ENCODE measurements at places on chromosomes 2 and 18.

GRCh38 chr2:234710066-234710465 is 213.2 kb upstream of the ARL4C start:
- DNase-seq = no peak

- DNase-seq = peak; percentile 71
Observed at GRCh38 chr2:221502270-221503010, 69.7 kb downstream of the EPHA4 start.

- DNase-seq = no peak
Observed at GRCh38 chr2:69116438-69116837, 103.5 kb downstream of the ANTXR1 start.

DNA sequence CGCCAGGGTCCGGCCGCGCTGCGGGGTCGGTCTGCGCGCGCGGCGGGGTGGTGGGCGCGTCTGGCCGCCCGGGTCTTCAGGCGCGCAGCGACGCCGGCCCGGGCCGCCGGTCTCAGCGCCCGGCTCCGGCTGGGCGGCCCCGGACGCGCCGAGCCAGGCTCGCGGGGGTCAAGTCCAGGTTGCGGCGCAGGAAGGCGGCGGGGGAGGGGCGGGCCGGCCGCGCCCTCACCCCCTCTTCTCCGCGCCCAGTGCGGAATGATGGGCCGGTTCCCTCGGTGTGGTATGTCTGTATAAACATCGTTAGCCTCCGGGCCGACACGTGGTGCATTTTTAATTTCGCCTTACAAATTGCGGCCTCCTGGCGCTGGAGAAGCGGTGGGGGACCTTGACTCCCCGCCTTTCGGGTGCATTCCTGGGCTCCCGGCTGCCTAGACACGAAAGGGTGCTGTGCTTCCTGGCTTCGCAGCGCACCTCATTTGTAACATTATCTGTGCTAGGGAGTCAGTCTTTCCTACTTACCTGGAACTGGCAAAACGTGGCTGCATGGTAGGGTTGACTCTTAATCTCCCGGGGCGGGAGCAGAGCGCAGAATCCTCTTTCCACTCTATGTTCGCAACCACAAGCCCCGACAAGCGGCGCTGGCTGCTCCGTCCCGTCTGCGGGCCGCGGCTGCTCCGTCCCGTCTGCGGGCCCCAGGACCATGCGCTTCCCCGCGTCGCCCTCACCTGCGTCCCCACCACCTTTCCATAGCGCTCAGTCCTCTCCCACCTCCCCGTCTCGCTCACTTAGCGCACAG is 69.0 kb downstream of the CTAGE1 start:
- DNase-seq = no peak

- DNase-seq = no peak
Observed at GRCh38 chr2:238155051-238155760, 3.6 kb upstream of the ERFE start.

DNA sequence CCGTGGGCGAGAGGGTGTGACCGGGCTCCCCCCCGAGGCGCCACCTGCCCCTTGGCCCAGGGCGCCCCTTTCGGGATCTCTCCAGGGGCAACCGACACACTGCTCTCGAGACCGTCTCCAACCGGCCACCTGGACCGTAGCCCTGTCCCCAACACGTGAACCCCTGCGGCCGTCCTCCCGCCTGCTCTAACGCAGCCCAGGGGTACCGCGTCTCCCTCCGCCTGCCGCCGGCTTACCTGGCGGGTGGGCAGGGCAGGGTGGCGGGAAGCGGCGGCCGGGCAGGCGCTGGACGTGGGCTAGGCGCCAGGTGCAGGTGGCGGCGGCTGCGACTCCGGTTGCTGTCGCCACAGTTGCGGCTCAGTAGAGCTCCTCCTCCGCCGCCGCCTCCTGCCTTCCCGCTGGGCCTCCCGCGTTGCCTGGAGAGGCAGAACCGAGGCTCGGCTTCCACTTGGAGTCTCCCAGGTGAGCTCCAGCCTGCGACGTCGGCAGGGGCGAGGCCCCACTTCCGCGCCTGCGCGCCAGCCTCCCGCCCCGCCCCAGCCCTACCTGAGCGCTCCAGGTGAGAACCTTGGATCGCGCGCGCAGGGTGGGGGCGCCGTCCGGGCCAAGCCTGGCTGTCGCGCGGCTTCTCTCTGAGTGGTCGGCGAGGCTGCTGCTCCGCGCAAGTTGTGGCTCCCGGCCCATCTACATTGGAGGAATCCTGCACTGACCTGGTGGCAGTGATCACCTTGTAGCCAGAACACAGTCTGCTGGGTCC is at the start of gene GALNT3:
TSS of gene GALNT3 (minus strand) at position 469 of the 757 bp plus-strand sequence. CDS start 23,547 bp downstream, outside the sequence.
- DNase-seq = no peak

GRCh38 chr2:128601298-128602037 is 282.8 kb upstream of the HS6ST1 start:
- DNase-seq = no peak

GRCh38 chr2:85438201-85439024 is 19.9 kb downstream of the SH2D6 start:
- no peak for DNase-seq

- no peak for DNase-seq
Observed at GRCh38 chr18:22303927-22304326, 113.8 kb downstream of the CTAGE1 start.

GRCh38 chr18:63284827-63285733 is 34.5 kb downstream of the BCL2 start:
- no peak for DNase-seq

DNA sequence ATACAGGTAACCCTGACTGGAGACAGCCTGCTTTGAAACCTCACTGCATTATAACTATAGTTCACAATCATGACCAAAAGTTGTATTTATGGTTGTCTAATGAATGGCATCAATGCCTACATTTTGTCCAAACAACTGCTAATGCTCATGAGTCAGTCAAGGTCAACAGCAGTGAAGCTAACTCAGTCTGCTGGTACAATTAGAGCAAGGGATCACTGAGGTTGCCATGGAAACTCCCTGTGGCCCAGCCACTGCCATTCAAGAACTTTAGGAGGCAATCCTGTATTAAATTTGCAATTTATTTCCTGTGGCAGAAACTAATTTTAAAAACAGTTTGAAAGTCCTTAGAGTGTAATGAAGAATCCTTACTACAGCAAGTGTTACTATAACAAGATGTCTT is 185.1 kb upstream of the SMAD7 start:
- DNase-seq = no peak

- no peak for DNase-seq
Observed at GRCh38 chr18:45412577-45412976, 202.7 kb upstream of the SLC14A2 start.

GRCh38 chr18:30687501-30687900 is 355.0 kb downstream of the DSC3 start:
- no peak for DNase-seq

- no peak for DNase-seq
Observed at GRCh38 chr2:235365743-235366142, 128.1 kb upstream of the AGAP1 start.

GRCh38 chr2:84292545-84292944 is 166.5 kb downstream of the SUCLG1 start:
- no peak for DNase-seq

Data from AG09309 (cell line).